ENCODE measurements at places on chromosomes 5 and 9.

GRCh38 chr5:110751902-110752762 is 13.3 kb downstream of the SLC25A46 start:
- DNase-seq, result no peak

- DNase-seq, result no peak
These were observed at the start of gene GFI1B for GRCh38 chr9:132978451-132979131. TSS of gene GFI1B (plus strand) at chr9:132978694. CDS start at chr9:132986679, 7,985 bp downstream.

DNA sequence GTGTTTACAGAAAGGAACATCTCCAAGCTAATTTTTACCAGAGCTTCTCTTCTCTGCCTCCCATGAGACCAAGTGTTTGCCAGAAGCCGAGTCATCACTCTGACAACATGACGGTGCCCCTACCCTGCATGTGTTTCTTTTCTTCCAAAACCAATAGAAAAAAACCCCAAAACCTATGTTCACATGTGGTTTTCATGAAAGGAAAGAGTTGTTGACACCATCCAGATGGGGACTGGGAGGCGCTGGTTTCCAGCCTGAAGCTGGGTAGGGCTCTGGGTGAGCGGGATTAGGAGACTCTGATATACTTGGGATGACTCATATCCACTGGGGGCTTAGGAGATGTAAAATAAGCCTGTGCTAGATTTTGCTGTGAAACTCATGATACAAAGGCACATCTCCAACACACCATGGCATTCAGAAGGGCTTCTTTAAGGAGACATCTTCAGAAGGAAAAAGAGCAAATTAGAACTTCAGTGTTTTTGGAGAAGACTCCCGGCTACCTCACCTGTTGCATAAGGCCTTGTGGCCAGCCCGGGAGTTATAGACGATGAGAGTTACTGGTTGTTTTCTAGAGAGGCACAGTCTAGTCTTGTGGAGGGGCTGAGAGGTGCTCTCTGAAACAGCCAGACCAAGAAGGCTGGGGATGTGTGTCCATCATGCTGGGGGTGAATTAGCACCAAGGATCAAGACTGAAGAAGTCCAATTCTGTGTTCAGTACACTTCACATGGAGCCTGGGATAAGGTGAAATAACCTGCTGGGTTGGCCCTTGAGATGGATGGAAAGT is 108.9 kb upstream of the LHFPL2 start:
- DNase-seq, result no peak

- DNase-seq, result no peak
These were observed 8.3 kb downstream of the NANS start for GRCh38 chr9:98064623-98065392.

DNA sequence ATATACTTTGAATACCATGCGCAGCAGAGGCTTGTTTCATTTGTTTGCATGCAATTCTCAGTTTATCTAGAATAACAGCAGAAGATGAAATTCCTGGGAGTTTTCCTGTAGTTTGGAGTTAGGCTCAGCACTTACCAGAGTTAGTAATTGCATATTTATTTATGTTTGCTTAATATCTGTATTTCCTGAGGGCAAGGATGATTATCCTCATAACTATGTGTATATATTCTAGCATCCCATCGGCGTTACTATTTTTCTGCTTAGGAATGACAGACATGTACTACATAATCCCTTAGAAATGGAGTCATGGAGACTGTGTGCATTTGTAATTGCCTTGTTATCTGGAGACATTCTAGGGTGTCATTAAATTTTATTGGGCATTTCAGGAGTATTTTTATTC is 1184.8 kb downstream of the DTWD2 start:
- no peak for DNase-seq

GRCh38 chr5:69011910-69012309 is 81.9 kb upstream of the SLC30A5 start:
- DNase-seq, result no peak

DNA sequence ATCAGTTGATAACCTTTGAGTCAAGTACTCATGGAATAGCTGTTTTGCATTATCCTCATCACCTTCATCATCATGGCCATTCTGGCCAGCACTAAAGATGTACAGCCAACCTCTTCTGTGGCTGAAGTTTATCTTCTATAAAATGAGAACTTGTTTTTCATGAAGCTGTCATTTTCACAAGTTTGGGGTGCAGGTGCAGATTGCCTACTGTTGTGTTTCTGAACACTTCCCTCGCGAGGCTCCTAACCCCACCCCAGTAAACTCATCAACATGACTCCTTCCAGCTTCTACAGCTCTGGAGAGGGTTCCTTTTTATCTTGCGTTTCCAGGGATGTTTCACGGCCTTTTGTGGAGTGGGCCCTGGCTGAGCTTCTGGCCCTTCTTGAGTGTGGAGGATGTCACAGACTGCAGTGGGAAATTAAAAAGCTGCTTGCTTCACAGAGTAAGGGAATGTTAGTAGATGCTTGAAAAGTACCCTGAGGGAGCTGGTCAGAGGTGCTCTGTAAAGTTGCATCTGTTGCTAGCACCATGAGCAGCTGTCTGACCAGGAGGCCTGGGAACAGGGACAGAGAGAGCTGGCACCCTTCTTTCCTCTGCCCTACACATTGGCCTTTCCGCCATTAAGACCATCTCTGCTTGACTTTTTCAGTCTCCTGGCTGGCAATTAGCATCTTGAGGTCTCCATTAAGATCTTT is 24.9 kb downstream of the SYK start:
- DNase-seq, result no peak

DNA sequence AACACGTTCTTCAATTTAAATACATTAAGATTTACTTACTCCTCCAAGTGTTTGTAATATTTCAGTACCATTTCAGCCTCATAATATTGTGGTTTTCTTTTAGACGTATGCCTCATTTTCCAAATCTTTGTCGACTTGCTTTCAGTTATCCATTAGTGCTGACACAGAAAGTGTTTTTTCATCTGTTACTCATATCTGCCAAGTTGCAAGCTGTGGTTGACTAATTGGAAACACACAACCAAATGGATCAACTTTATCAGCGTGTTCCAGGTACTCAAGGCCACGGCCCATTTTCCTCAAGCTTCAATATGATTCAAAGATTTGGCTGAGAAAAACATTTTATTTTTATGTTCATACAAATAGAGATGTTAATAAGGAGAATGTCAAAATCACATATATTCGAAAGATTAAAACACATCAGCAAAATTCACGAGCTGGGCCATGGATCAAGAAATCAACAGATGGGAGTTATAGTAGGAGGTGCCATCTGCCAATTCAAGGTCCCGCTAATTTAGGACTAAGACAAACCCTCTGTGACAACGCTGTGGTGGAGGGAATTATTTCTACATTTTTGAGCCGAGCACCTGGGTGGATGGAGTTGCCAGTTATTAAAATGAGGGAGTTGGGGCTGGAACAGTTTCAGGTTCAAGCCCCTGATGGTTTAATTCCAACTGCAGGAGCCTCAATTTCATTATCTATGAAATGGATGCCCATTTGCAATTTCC is 27.2 kb upstream of the CCNJL start:
- DNase-seq, result no peak

GRCh38 chr5:132279801-132280200 is 14.4 kb upstream of the SLC22A4 start:
- DNase-seq, result no peak

- no peak for DNase-seq
These were observed 142.0 kb downstream of the ZNF608 start for GRCh38 chr5:124604419-124604818.

All from esophagus squamous epithelium (tissue), 5 donors.